ENCODE measurements at places on chromosomes 1 and 21.

GRCh38 chr1:60916199-60916598, 166.2 kb upstream of the NFIA start:
- DNase-seq, result no peak

DNA sequence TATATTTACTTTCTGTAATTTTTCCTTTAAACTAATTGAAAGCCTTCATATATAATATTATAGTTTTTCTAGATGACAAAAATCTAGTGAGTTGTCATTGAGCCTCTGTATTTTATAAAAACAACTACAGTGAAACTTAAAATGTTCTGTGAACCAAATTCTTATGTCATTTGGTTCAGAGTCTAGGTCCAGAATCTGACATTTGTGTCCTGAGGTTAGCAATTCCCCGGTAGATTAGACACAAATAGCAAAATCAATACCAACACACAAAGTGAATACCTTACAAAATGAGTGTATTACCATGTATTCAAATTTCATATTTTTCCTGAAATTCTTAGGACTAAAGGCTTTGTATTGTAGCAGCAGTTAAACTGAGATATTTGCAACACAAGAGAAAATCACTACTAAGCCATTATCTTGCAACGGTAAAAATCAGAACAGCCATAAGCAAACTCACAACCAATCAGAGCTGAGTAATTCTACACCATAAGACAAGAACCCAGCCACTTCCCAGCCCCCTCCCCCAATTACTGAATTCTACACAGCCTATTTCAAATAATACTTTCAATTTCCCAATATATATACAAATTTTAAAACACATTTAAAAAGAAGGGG, 573.5 kb downstream of the SMYD3 start:
- no peak for DNase-seq

DNA sequence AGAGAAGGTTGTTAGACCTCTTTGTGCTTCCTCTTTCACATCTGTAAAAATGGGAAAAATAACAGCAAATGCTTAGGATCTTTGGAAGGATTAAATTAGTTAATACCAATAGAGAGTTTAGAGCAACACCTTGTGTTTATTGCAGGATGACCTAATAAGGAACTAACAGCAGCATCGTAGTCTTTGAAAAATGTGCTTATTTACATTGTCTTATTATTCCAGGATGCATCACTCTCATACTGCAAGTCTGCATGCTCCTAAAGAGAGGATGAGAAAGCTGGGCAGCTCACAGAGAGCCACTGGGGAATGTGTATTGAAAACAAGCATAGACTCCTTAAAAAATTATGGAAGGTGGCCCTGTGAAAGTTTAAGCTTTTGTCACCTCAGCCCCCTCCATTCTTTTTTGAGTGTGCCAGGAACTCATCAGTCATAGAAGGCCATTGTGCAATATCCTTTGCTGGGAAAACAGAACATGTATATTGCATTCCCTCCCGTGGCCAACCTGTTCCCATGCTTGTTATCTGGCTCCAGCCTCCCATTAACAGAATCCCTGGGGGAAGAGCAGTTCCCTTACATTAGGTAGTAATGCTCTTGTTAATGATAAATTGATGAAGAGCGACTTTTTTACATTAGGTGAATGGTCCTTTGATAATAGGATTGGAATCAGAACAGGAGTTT, 180.7 kb downstream of the ZNF326 start:
- DNase-seq, result no peak

- no peak for DNase-seq
These were observed 13.6 kb downstream of the TTC39A start for GRCh38 chr1:51316846-51317120.
